ENCODE measurements at places on chromosomes 4 and X. TPM values are rescaled to one million over a fixed set of nuclear protein-coding genes. Genes with fewer than 3 reads are reported as not detected.

- no peak for ATAC-seq
These were observed 283.5 kb upstream of the GIMD1 start for GRCh38 chr4:106652095-106652494.

DNA sequence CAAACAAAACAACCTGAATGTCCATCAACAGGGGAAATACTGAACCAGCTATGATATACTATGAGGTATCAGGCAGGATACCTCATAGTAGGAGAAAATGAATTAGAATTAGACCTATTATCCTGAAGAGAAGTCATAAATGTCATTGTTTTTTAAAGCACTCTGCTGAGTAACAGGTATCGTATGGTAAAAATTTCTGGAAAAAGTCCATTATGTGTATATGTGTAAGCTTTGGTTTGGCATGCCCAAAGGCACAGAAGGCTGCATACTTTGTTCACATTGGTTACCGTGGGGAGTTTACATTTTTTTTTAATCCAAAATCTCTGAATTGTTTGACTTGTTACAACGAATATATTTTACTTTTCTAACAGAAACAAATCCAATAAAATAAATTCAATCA, 70.5 kb downstream of the RPS3A start:
- no peak for ATAC-seq

DNA sequence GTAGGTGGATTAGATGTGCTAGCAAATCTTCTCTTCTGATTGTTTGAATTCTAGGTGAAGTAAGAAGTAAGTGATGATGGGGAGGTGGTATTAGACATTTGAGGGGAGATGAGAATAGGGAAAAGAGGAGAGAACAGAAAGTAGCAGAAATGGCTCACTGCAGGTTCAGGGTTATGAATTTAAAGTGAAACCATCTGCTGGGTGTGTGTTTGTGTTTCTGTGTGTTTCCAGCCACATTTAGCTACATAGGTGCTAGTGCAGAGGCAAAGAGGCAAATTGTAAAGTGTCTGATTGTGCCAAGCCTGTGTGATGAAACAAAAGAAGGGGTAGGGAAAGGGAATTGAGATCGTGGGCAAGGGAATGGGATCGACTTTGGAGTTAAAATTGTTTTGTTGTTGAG, 50.6 kb downstream of the ZFX start:
- ATAC-seq, result peak; percentile 16

GRCh38 chrX:34848281-34848680, 94.3 kb upstream of the FAM47B start:
- ATAC-seq, result no peak

- no peak for ATAC-seq
These were observed 279.0 kb downstream of the ANKRD50 start for GRCh38 chr4:124433500-124433899.

GRCh38 chr4:55859711-55860110, 6.3 kb downstream of the EXOC1 start:
- no peak for ATAC-seq

GRCh38 chrX:71292669-71293365, 8.7 kb upstream of the ITGB1BP2 start:
- no peak for ATAC-seq

DNA sequence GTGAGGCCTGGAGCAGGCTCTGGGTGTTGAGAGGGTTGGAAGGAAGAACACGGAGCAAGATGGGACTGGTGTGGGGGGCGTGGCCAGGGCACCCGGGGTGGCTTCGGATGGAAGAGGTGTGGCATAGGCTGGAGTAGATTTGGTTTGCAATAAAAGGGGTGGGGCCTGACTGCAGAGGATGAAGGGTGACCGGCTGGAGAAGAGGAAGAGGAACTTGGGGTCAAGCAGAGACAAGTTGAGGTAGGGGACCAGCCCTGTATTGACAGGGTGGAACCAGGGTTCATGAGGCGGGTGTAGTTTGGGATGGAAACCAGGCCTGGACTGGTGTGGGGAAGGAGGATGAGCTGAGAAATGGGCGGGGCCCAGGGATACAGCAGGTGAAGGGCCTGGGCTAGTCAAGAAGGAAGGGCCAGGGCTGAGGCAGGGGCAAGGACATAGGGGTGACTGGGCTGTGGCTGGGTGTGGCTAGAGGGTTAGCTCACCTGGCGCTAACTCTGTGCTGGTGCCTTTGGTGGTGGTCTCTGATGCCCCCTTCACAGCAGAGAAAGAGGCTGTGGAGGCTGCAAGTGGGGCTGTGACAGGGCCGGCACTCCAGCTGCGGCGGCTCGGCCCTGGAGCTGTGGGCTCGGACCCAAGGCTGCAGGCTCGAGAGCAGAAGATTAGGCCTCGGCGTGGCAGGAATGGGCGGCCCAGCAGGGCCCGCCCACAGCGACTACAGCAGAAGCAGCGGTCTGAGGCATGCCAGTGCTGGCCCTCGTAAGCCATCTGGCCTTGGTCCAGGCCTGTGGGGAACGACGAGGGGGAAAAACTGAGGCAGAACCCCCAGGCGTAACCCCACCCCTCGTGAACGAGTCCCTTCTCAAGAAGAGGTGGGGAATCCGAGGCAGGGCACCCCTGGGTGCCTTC, 5.0 kb downstream of the PLP2 start:
- no peak for ATAC-seq

GRCh38 chrX:28595346-28595745, 8.1 kb downstream of the IL1RAPL1 start:
- no peak for ATAC-seq

DNA sequence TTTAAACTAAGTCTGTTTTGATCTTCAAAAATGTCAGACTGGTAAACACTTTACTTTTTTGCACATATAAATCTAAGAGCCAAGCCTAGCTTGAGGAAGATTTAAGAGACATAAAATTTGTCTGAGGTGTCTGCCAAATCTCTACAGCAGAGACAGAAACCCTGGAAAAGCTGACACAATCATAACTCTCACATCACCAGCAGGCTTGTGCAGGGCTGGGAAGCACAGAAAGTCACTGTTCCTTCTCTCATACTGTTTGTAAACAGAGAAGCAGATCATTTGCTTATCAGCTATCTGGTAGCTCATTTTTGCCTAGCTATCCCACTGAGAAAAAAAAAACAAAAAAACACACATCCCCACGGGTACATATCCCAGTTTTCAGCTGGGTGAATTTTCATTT, 7.0 kb downstream of the ENOX2 start:
- ATAC-seq, result peak; percentile 47

DNA sequence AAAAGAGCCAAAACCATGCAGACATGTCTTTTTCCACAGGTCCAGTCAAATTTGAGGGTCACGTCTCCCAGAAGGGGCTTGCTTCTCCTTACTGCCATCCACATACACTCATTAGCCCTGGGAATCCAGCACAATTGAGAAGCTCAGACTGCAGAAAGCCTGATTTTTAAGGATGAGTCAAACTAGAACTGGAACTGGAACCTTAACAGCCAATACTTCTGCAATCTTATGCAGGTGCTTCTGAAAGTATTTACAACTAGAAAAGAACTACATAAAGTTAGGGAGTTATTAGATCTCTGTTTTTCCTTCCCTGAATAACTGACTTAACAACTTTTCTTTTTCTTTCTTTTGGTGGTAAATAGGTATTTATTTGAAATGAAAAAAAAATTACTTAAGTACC, 86.3 kb downstream of the CDS1 start:
- no peak for ATAC-seq

- no peak for ATAC-seq
These were observed 62.4 kb downstream of the ANXA10 start for GRCh38 chr4:168154546-168155277.

- ATAC-seq, result no peak
These were observed 12.6 kb upstream of the PDE6B start for GRCh38 chr4:612749-613125.

DNA sequence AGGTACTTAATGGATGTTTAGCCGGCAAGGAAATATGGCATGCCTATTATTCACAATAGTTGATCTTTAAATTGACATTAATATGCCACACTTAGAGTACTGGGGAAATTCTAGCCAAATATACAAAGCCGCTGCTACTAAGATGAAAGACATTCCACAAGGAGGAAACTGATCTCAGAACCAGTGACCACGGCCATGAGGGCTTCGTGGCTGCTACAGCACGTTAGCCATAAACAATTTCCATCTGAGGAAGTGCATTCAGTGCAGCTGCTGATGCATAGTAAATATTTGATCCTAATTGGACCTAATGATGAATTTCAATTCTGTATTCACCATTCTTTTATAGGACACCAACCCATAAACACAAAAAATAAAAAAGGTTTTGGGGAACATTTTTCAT, 59.1 kb downstream of the SORBS2 start:
- ATAC-seq, result no peak

DNA sequence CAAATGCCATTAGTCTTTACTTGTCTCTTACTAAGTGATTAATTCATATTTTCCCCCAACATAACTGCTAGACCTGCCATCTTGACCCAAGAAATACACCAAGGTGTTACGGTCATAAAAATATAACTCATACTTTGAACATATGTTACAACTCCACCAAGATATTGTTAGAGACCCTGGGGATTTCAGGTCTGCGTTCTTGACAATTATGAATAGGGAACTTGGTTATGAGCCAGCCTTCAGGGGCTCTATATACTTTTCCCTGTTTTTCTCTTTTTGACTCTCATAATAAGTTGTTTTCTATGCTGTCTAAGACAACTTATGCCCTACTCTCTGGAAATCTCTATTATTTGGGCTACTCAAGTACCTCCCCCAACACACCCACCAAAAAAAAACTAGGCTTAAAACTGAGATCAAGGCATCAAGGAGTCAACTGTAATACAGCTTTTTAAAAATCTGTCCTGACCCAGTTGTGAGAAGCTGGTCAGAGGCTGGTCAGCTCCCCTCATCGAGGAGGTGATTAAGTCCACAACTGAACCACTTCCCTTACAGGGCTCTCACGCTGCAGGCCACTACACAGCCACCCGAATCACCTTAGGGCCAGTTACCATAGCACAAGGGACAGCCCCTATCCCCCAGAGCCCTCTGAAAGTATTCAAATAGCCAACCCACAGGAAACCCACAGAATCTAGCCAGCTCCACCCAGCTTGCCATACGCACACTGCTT, 10.5 kb upstream of the TLR3 start:
- ATAC-seq, result no peak

GRCh38 chrX:12973561-12974304, 1.2 kb upstream of the TMSB4X start:
- no peak for ATAC-seq

DNA sequence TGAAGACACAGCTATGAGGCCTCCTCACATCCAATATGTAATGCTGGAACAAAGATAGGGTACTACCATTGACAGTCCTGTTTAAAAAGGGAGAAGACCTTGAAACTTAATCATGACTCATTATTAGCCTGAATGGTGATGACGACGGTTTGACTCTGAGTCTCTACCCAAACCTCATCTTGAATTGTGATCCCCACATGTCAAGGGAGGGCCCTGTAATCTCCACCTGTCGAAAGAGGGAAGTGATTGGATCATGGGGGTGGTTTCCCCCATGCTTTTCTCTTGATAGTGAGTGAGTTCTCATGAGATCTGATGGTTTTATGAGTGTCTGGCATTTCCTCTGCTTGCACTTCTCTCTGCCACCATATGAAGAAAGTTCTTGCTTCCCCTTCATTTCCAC, 395.3 kb upstream of the CPEB2 start:
- no peak for ATAC-seq

Gene GABRG1
- total RNA-seq, result 0.16 TPM

DNA sequence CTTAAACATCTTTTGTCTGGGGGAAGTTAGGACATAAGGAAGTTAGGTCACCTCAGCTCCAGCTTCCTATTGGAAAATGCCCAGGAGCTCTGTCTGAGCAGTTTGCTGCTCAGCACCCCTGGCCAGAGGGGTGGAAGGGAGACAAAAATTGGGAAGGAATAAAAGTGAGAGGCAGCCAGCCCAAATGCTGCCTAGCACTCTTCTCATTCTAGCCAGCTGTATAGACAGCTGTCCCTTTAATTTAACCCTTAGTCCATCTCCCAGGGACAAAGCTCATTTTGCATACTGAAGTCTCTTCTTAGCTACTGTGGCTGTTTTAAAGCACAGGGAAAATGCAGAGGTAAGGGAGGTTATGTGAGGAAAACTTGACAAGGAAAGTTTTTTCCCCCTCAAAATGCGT, 89.5 kb upstream of the CITED1 start:
- peak; percentile 18 for ATAC-seq
